ENCODE measurements at places on chromosomes 3 and 15. TPM values are rescaled to one million over a fixed set of nuclear protein-coding genes. Genes with fewer than 3 reads are reported as not detected.

- peaks cover 4% of the 10 kb centered on the region for H3K36me3 ChIP-seq
- no peak for DNase-seq
- no peak overlapping the region for H3K27ac ChIP-seq
These were observed 63.8 kb upstream of the TFRC start for GRCh38 chr3:196145468-196146262.

- H3K27me3 ChIP-seq, result peaks cover 2% of the 10 kb centered on the region
- H3K27ac ChIP-seq, result no peak overlapping the region
- DNase-seq, result no peak
- H3K4me3 ChIP-seq, result no peak overlapping the region
- H3K4me1 ChIP-seq, result no peaks in the 10 kb centered on the region
These were observed 31.1 kb upstream of the RYR3 start for GRCh38 chr15:33279613-33280205.

DNA sequence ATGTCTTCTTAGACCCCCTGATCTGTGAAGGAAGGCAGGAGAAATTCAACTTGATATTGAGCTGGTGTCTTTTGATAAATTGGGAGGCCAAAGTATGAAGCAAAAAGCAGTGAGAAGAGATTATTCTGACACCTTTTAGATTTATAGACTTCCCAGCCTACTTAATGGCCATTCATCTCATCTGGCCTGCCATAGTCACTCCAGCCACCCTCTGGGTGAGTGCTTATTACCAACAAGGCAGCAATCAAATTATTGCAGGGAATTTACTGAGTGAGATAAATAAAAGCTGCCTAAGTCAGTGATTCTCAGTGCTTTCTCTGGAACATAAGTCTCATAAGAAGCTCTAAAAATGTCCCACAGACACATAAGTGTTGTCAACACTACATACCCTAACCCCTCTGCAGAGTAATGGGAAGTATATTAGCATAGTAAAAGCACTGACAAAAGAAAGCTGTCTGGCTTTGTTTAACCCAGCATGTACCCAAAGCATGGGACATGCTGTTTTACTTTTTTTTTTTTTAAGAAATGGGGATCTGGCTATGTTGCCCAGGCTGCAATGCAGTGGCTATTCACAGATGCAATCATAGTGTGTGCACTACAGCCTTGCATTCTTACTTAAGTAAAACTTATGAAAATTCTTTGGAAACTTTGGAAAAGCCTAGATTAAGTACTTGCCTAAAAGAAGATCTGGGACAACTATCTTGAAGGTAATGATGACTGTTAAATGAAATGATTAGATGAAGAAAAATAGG, 725.3 kb downstream of the TUSC7 start:
- H3K4me1 ChIP-seq, result no peaks in the 10 kb centered on the region
- no peaks in the 10 kb centered on the region for H3K27me3 ChIP-seq
- DNase-seq, result no peak
- H3K27ac ChIP-seq, result no peak overlapping the region
- no peak overlapping the region for H3K4me3 ChIP-seq

PCOLCE2 gene
- total RNA-seq, result not detected

DNA sequence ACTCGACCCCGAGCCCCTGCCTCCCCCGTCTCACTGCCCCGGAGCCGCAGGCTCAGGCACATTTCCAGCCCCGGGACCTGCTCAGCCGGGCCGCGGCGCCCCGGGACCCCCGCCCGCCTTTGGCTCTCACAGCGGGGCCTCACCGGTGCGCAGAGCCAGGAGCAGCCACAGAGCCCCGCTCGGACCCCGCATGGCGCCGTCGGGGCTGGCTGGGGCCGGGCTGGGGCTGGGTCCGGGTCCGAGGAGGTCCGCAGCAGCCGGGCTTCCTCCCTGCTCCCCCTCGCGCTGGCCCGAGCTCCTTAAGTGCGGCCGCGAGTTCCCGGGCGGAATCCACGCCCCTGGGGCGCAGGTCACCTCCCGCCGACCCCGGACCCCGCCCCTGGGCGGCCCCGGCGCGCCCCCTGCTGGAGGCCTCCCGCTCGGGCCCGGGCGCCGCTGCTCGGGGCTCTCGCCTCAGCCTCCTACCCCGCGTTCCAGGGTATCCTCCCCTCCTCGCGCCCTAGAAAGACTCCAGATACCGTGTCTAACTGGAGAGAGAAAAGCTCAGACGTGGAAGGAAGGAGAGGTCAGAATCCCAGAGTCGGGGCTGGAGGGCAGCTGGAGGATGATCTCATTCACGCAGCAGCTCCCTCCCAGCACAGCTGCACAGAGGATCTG, at the start of gene MELTF:
MELTF (minus strand) TSS at position 307 of the 657 bp plus-strand sequence; CDS start at position 192, 115 bp downstream.
- peak within 1 kb of the TSS; percentile 69 for H3K4me3 ChIP-seq
- no peak within 1 kb of the TSS for H3K27ac ChIP-seq
- DNase-seq, result peak; percentile 70
- peaks cover 14% of the 10 kb centered on the region for H3K4me1 ChIP-seq
- no peaks in the 10 kb centered on the region for H3K36me3 ChIP-seq

GRCh38 chr15:59993950-59994401, 10.1 kb upstream of the FOXB1 start:
- no peak overlapping the region for H3K27ac ChIP-seq
- DNase-seq, result no peak
- H3K36me3 ChIP-seq, result peaks cover 5% of the 10 kb centered on the region
- H3K27me3 ChIP-seq, result peaks cover 82% of the 10 kb centered on the region
- H3K4me1 ChIP-seq, result peaks cover 47% of the 10 kb centered on the region
- no peak overlapping the region for H3K4me3 ChIP-seq

DNA sequence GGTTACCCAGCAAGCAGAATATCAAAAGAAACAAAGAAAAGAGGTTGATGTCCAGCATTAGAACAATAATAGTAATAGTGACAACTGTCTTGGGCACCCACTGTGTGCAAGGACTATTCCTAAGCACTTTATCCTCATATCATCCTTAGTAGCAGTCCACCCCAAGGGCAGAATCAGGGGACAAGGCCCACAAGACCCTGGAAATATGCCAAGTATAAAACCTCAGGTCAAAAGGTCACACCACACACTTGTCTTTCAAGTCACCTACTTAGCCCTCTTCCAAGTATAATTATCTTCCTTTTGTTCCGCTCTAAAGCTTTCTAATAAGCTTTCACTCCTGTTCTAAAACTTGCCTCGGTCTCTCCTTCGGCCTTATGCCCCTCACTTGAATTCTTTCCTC, 124.0 kb upstream of the STT3B start:
- no peaks in the 10 kb centered on the region for H3K36me3 ChIP-seq
- no peak for DNase-seq
- no peak overlapping the region for H3K4me3 ChIP-seq
- H3K27me3 ChIP-seq, result peaks cover 3% of the 10 kb centered on the region
- no peak overlapping the region for H3K27ac ChIP-seq

DNA sequence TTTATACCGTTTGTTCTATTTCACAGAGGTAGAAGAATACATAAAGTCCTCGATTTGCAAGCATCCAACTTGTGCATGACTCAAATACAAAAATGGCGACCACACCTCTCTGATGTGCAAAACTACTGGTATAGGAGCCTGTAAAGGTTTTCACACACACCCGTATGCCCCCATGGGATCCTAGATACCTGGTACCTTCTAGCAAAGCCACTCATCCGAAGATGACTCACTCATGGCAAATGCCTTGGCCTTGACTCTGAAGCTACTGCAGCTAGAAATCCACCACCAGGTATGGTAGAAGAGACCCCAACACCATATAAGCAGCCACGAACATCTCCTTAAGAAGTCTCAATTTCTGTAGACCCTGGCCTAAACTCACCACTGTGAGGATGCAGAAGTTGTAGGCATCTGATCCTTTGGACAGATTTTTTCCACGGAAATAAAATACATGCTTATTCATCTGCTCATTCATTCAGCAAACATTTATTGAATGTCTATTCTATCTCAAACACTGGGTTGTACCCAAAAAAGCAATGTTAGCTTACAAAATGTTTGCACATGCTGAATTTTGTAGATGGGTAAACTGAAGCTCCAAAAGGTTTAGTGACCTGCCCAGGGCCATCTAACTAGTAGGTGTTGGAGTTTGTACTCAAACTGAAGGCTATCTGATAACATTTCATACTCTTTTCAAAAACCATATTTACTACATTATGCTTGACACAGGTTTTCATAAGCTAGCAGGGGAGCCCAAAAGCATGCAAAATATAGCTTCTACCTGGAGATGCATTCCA, 158.8 kb downstream of the RORA start:
- no peaks in the 10 kb centered on the region for H3K36me3 ChIP-seq
- H3K4me1 ChIP-seq, result no peaks in the 10 kb centered on the region
- no peak overlapping the region for H3K27ac ChIP-seq
- peaks cover 19% of the 10 kb centered on the region for H3K27me3 ChIP-seq

DNA sequence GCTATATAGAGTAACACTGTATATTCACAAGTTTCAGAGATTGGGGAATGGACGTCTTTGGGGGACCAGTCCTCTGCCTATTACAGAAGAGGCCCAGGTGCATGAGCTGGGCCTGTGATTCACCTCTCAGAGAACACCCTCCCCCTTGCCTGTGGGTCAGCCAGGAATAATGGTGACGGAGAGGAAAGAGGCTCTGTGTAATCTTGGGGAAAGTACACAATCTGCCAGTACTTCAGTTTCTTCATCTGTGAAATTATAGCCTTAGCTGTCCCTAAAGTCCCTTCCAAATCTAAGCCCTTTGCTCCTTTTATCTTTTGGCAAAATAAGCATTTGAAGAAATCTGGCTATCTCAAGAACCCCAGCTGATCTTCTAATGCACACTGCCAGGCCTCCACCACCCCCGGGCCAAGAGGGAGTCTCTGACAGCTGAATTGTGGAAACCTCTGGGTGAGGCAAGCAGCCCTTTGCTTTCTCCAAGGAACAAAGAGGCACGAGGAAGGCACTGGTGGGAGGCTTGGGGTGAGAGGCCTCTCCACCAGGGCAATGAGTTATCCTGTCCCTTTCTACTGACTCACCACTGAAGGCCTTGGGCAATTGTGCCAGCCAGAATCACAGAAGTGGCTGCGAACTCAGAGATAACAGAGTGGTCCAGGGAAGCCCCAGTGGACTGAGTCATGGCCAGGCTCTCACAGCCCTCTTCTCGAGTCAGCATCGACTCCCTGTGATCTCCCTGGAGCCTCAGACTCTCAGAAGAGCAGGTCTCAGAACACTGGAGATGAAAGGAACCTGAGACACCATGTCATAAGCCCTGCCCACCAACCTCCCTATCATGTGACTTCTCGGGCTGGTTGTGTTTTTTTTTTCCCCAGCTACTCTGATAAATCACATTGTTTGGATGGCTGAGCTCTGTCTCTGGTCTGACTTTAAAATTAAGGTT, 31.8 kb downstream of the CCNL1 start:
- H3K4me3 ChIP-seq, result peak overlapping the region; percentile 50
- peak overlapping the region; percentile 95 for H3K27ac ChIP-seq
- peaks cover 67% of the 10 kb centered on the region for H3K4me1 ChIP-seq

GRCh38 chr15:70265466-70265978, 167.8 kb upstream of the TLE3 start:
- no peak overlapping the region for H3K27ac ChIP-seq
- H3K27me3 ChIP-seq, result peaks cover 51% of the 10 kb centered on the region
- H3K4me3 ChIP-seq, result no peak overlapping the region
- peaks cover 11% of the 10 kb centered on the region for H3K4me1 ChIP-seq
- DNase-seq, result no peak

OR5K4 gene
- not detected for total RNA-seq

MESP2 gene
- 0.41 TPM for total RNA-seq

ZNF860 gene
- 1.8 TPM for total RNA-seq

RNF168 gene
- 37.2 TPM for total RNA-seq

DNA sequence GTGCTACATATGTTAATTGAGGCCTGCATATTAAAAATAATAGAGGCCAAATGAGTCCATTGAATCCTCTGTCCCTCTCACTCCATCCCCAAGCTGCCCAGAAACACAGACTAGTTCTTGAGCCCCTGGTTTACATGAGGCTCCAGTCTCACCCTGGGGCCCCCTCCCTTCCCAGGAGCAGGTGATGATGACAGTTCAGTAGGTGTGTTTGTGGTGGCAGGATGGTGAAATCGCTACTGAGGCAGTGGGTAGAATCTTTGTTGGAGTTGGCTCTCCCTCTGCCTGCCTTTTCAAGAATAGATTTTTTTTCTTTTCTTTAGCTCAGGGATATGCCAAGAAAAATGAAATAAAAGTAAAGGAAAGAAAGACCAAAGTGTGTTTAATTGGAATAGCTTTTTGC, 288.7 kb downstream of the EPHB1 start:
- H3K4me3 ChIP-seq, result no peak overlapping the region
- H3K27me3 ChIP-seq, result no peaks in the 10 kb centered on the region
- H3K4me1 ChIP-seq, result no peaks in the 10 kb centered on the region
- no peak overlapping the region for H3K27ac ChIP-seq

DNA sequence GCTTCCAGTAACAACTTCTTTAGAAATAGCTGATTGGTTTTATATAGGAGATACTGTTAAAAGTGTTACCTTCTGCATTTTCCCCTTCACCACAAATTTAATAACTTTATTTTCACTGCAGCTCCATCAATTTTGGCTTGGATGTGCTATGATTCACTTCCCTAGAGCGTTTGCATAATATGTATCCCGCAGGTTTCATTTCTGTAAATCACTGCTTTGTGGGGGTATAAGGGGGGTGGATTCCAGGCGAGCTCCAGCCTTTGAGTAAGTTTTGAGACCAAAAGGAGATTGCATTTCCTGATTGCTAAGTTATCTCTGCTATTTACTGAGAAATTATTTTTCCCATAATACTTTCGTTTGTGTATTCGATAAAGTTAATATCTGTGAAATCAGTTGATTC, 232.6 kb downstream of the TBL1XR1 start:
- H3K27me3 ChIP-seq, result peaks cover 2% of the 10 kb centered on the region
- H3K36me3 ChIP-seq, result no peaks in the 10 kb centered on the region
- no peak overlapping the region for H3K4me3 ChIP-seq
- no peak for DNase-seq
- H3K4me1 ChIP-seq, result peaks cover 2% of the 10 kb centered on the region

GOLGA8T gene
- not detected for total RNA-seq

DNA sequence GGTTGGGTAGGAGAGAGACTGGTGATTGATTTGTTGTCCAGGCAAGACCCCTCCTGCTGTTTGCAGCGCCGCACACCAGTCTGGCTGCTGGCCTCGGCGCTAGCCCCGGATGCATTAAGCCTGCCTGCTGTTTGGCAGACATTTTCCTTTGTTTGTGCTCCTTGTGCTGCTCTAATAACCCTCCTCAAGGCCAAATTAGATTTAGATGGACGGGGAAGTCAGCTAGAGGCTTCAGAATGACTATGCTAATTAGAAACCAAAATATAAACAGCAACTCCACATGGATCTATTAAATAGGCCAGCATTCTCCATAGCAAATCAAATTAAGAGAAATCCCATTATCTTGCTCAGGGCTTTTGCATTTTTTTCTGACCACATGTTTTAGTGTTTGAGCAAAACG, 445.2 kb downstream of the SQOR start:
- no peak overlapping the region for H3K27ac ChIP-seq
- H3K36me3 ChIP-seq, result no peaks in the 10 kb centered on the region
- no peaks in the 10 kb centered on the region for H3K4me1 ChIP-seq
- no peak overlapping the region for H3K4me3 ChIP-seq
- no peak for DNase-seq

GRCh38 chr3:140943781-140944552, 2.3 kb downstream of the SLC25A36 start:
- no peak for DNase-seq
- H3K4me3 ChIP-seq, result peak overlapping the region; percentile 91
- peaks cover 23% of the 10 kb centered on the region for H3K36me3 ChIP-seq
- no peak overlapping the region for H3K27ac ChIP-seq
- H3K4me1 ChIP-seq, result peaks cover 34% of the 10 kb centered on the region
- H3K27me3 ChIP-seq, result peaks cover 3% of the 10 kb centered on the region

- no peaks in the 10 kb centered on the region for H3K36me3 ChIP-seq
- H3K27ac ChIP-seq, result no peak overlapping the region
- H3K4me1 ChIP-seq, result no peaks in the 10 kb centered on the region
- no peaks in the 10 kb centered on the region for H3K27me3 ChIP-seq
- H3K4me3 ChIP-seq, result no peak overlapping the region
- no peak for DNase-seq
These were observed 231.7 kb upstream of the ARRDC4 start for GRCh38 chr15:97728791-97729190.
